ENCODE measurements at places on chromosomes 2 and 18.

DNA sequence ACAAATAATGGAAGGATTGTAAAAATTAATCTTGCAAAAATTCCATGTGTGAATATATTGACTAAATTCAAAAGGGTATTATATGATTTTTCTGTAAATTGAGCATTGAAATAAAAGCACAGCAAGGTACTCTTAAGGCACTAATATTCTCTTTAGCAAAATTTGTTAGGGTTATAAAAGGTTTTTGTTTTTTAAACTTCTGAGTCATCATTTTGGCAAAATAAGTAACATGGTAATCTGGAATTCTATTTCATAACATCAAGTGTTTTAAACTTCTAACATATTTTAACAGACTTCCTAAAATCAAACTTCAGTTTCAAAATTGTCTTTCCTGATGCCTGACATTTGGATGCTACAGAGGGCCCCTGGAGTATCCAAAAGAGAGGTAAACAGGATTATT, 12.5 kb upstream of the INPP4A start:
- DNase-seq = no peak

- DNase-seq = no peak
These were observed 805.2 kb downstream of the SLC4A3 start for GRCh38 chr2:220432645-220433044.

DNA sequence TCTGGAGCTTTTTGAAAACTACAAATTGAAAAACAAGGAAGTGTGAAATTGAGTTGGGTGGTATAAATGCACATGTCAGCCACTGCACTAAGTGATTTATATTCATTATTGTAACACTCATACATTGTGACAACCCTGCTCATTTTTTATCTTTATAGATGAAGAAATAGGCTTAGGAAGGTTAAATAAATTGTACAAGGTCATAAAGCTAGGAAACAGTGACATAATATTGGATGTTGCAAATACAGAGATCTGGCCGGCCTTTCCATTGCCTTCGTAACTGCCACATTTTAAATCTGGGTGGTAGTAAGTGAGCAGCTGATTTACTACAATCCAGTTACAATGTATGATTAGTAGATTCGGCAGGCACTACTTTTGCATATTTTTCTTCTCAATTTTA, 76.6 kb upstream of the LPIN2 start:
- DNase-seq = no peak

DNA sequence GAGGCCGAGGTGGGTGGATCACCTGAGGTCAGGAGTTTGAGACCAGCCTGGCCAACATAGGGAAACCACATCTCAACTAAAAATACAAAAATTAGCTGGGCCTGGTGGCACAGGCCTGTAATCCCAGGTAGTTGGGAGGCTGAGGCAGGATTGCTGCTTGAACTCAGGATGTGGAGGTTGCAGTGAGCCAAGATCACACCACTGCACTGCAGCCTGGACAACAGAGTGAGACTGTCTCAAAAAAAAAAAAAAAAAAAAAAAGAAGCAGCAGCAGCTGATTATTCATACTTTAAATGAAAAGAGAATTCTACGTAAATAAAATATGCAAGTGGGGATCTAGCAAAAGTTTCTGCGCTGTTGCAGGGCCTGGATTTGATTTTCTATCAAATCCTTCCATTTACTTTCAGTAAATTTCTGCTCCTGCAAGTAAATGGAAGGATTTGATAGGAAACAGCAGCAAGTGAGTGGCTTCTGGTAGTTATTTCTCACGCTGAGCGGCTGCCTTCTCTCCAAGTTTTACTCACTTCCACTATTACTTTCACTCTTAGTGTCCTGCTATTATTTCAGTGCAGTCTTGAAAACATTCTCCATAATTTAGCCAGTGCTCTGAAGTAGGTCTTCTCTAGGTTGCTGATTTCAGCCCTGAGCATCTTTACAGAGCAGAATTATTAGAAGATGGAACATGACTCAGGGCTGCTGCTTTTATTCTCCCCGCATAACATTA, 68.4 kb downstream of the SLC16A14 start:
- no peak for DNase-seq

GRCh38 chr2:171319164-171319810, 114.5 kb downstream of the METTL8 start:
- DNase-seq = no peak

GRCh38 chr2:6577960-6578359, 287.7 kb downstream of the CMPK2 start:
- DNase-seq = no peak

GRCh38 chr2:84338069-84338468, 121.0 kb downstream of the SUCLG1 start:
- no peak for DNase-seq

GRCh38 chr2:133171393-133172004, 396.8 kb downstream of the NCKAP5 start:
- peak; percentile 27 for DNase-seq

DNA sequence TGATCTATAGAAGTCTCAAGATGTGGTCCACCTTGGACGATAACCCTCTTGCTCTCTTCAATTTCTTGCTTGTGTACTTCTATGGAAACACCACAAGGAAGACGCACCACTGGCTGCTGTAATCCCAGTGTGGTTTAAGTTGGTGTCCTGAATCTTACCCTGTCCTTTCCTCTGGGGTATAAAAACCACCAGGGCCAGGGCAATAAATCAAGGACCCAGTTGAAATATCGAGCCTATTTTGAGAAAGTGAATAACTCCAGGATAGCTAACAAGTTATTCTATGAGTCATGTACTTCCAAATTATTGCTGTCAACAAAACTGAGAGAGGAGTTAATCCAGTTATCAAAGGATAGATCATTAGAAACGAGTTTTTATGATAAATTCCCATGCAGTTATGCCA, 137.0 kb downstream of the RND3 start:
- DNase-seq = no peak

DNA sequence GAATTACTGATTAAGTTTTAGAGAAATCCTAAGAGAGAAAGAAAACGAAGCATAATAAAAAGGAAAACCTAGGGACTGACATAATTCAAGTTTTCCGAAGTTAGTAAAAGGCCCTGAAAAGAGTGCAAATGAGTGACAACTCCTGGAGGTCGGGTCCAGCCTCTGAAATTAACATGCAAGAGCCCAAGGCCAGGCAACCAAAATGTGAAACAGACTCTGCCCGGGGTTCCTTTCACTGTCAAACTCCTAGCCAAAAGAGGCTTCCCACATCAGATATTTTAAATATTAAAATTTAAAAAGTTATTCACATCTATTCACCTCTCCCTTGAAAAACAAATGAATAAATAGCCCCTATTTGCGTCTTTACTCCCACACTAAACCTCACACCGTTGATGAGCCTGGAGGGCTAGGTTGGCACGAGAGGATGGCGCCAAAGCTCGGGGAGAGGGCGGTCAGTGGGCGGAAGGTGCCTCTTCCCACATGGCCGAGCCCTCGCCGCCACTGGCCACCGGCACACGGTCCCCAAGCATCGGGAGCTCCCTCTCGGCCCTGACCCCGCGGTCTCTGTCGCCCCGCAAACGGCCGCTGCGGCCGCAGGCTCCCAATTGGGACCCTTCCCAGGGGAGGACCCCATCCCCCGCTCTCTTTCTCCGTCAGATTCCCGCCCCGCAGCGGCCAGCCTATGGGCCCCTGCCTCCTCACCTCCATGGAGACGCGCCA, 630 bp downstream of the PPM1G start:
- DNase-seq = peak; percentile 57

- DNase-seq = no peak
These were observed 23.6 kb upstream of the CATIP start for GRCh38 chr2:218332920-218333645.

GRCh38 chr18:48934723-48935432, 15.9 kb downstream of the SMAD7 start:
- no peak for DNase-seq

- no peak for DNase-seq
These were observed 77.4 kb upstream of the TAF1B start for GRCh38 chr2:9765611-9766531.

- peak; percentile 6 for DNase-seq
These were observed 79.8 kb downstream of the XRCC5 start for GRCh38 chr2:216188956-216189355.

DNA sequence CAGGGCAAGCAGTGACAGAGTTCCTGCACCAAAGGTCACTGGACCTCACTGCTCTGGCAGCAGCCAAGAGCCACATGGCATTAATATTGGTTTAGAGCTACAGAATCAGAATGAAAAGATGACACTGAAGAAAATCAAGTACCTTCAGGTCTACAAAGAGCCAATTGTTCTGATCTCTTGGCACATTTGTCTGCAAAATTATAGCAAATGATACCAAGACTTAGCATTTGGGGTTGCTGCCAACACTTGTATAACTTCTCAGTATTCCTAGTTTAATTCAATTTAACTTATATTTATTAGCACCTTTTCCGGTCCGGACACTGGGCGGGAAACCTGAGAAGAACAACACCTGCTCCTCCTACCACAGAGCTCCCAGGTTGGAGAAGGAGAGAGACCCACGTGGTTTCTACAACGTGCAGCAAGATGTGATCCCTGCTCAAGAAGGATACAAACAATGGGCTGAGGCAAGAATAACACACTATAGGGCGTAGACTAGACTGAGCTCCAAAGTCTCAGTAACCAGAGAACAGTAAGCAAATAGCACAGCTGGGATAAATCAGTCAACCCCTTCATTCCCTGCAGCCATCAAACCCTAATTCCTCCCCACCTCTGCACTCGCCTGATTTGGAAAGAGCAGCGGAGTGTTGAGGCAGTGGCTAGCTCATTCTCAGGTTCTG, 2.4 kb downstream of the LRRC30 start:
- DNase-seq = no peak
